ENCODE measurements at places on chromosomes 5 and 9. TPM values are rescaled to one million over a fixed set of nuclear protein-coding genes. Genes with fewer than 3 reads are reported as not detected.

Gene DNAH5
- total RNA-seq, result not detected

Gene C5orf52
- not detected for total RNA-seq

Gene TBC1D13
- total RNA-seq, result 23.0 TPM

Gene CDH9
- total RNA-seq, result not detected

Gene NSG2
- total RNA-seq, result not detected
